ENCODE measurements at places on chromosomes 3 and 15.

DNA sequence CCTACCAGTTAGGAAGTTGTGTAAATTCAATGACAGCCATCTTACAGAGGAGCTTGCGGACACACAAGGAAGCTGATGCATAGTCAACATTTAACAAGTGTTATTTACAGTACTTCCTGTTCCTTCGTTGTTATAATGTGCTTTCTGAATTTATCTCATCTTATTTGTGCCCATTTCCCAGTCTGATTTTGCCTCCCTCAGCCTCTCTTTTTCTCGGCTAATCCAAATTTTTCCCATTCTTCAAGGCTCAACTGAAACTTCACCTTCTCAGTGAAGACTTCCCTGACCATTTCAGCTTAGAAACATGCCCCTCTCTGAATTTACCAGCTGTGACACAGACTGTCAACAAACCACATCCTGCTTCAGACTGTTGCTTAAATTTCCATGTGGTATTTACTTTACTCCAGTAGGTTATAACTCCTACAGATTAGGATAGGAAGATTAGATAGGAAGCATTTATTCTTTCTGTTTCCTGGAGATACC lies 55.7 kb upstream of the CP start:
- peak; percentile 60 for DNase-seq

- DNase-seq = no peak
These were observed 13.7 kb downstream of the CGNL1 start for GRCh38 chr15:57389991-57390390.

DNA sequence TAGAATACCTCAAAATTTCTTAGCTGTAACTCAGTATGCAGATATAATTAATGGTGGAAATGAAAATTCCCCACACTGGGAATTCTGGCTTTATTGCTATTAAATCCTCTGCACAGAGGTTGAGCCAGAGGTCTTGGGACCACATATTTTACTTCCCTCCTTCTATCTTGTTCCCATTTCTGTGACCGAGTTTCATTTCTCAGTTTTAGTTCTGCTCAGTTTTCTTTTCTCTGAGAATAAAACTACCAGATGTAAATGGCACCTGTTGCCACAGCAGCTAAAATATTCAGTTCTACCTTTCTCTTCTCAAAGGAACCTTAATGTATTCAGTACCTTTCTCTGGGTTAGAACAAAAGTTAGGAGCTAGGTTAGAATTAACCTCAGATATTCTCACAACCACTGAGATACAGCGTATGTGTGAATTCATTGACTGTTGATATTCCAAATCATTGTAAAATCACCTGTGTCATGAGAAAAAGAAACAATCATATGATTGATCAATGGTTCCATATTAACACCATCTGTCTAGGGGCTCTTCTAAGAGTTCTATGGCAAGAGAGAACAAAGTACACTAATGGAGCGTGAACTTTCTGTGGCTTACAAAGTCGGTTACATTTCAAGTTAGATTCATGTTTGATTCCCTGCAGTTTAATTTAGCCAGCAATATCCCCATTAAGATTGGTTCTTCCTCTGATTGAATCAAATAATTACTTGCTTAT lies 374.1 kb downstream of the EFHB start:
- DNase-seq = no peak

DNA sequence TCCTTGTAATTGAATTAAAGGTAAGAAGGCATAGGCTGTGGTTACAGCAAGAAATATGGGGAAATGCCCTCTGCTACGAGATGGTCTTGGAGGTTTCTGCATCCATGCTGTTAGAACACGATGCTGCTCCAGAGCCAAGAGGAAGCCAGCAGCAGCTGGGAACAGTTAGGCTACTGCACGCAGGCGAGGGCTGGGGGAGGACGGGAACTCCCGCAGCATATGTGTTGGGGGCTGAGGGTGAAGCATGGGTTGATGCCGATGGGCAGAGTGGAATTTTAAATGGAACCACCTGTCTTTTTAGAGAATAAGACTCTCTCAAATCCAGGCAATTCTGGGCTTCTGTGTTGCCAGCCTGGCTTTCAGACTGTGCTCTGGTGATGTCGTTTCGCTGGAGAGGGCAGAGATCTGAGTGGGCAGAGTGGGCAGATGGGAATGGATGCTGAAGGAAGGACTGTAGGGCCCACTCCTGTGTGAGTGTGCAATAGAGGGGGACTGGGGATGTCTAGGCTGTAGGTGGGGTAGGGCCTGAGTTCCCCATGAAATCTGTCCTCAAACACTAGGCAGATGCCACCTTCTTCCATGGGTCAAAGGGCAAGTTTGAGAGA lies 417.0 kb upstream of the TPM1 start:
- peak; percentile 85 for DNase-seq

GRCh38 chr3:190077395-190078045 lies 43.2 kb downstream of the P3H2 start:
- no peak for DNase-seq

- DNase-seq = no peak
These were observed 6.5 kb upstream of the ETV5 start for GRCh38 chr3:186115239-186115996.

DNA sequence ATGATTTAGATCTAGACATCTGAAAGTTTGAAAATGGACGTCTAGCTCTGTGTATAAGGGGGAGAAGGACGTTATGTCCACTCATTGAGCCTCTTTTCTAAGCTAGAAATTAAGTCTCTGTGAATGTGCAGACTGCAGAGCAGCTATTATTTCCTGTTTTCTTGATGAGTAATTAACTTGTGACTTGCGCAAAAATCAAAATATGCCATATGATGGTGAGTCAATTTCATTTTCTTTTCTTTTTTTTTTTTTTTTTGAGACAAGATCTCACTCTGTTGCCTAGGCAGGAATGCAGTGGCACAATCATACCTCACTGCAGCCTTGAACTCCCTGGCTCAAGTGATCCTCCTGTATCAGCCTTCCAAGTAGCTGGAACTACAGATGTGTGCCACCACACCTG lies 14.1 kb downstream of the LACTB start:
- DNase-seq = peak; percentile 58

GRCh38 chr3:54874816-54875556 lies 52.9 kb downstream of the LRTM1 start:
- DNase-seq = no peak

- no peak for DNase-seq
These were observed 21.8 kb upstream of the ATP13A5 start for GRCh38 chr3:193400304-193400703.

DNA sequence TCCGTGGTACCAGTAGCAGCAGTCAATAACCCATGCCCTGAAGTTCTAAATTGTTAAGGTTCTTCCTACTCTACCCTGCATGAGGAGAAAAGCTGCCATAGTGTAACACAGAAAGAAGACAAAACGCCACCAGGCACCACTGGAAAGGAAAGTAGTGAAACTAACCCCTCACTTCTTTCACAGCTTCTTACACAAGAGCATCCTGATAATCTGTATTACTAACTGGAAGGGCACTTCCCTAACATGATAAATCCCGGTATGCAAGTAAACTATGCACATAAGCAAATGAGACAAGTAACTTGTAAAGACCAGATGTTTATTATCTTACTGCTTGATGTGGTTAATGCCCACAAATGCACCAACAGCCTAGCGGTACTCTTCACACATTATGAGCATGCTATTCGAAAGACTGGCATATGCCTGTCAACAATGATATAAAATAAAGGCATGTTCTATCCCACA lies 141.3 kb downstream of the ADAM10 start:
- peak; percentile 51 for DNase-seq

- peak; percentile 39 for DNase-seq
These were observed 4.6 kb upstream of the PRKCD start for GRCh38 chr3:53156368-53156834.
